ENCODE measurements at places on chromosomes 16 and 17.

DNA sequence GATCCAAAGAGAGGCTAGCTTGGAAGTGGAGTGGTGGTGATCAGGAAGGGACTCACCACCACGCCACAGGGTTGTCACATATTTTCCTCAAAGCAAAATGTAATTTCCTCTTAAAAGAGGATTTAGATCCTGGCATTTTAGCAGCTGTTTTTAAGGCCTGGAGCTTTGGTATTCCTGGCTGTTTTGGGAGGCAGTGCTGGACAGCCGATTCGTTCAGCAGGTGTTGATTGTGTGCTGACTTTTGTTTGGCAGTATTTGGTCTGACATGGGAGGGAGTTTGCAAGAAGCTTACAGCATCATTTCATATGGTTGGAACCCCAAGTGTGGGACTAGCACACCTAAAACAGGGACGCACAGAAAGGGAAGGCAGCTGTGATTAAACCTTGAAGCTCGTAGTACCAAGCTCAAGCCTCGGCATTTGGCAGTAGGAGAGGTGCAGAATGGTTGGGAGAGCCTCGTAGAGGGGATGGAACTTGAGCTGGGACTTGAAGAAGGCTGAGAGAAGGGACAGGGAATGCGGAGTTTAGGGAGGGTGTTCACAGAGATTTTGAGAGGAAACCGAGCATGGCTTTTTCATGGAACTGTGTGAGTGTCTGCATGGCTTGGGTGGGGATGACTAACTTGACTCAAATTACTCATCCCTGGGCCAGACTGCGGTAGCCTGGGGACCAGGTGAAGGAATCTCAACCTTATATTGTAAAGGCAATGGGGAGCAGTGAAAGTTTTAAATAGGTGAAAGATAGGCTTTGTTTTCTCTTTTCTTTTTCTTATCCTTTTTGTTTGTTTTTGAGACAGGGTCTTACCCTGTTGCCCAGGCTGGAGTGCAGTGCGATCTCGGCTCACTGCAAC, 52.3 kb downstream of the RPTOR start:
- peak; percentile 38 for DNase-seq

DNA sequence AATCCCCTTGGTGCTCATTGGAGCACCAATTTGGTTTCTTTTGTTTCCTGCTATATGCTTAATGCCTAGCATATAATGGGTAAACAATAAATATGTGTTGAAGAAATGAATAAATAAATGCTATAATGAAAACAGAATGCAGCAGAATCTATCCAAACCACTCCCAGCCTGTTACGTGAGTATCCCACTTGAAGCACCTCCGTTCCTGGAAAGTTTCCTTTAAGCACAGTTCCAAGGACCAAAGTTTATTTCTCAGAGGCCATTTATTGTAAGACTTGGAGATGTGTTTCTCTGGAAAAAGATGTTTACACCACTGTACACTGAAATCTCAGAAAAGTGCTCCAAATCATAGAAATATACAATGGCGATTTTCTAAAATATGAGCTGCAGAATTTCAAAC, 187.0 kb downstream of the SOX9 start:
- DNase-seq = no peak

DNA sequence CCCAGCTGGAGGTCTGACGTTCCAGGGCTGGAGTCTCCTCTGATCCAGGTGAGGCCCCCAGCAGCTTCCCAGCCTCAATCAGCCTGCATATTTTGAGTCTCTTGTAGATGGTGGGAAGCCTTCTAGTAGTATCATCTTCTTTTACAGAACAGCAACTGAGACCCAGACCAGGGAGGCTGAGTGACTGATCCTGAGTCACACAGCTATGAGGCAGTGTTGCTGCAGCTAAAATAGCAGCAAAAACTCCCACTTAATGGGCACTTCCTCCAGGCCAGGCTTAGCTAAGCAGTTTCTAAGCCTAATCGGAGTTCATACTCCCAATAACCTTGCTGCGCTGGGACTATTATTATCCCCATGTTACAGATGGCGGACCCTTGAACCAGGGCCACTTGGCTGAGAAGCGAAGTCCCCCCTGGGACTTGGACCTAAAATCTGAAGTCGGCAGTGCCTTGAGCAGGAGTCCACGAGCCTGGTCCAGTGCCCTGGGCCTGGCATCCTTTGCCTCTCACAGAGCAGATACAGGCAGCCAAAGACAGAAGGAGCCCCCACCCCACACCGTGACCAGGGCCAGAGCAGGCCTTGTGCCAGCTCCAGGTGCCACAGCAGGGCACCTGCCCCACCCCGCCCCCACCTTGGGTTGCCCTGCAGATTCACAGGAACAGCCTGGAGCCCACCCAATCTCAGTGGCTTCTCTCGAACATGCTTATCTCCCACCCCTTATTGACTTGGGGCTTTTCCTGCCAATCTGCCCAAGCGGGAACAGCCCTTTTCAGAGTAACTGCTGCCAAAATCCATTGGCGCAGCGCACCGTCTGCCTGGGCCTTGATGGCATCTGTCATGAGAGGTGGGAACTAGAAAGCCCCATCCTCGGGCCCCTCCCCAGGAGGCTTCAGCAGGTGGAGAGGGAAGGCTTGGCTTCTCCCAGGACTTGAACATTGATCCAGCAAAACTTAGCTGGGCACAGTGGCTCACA, 65.1 kb downstream of the SOCS1 start:
- peak; percentile 18 for DNase-seq

GRCh38 chr16:74868501-74868900, 93.9 kb upstream of the FA2H start:
- no peak for DNase-seq

DNA sequence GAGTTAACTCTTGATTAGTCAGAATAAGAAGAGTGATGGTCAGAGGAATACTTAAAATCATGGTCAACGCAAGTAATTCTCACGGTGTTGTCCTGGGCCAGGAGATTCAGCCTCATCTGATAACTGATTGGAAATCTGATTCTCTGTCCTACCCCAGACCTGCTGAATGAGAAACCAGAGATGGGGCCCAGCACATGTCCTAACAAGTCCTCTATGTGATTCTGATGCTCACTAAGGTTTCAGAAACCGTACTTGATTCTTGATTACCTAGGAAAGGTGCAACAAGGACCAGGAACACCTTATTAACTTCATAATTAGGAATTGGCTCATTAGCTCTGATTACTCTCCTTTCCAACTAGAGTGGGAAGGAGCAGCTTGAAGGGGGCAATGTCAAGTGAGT, 44.5 kb downstream of the ANKFY1 start:
- DNase-seq = no peak

Data from stimulated activated CD4-positive, alpha-beta T cell treated with anti-CD3 and anti-CD28 coated beads, Interleukin-4, amount 100 ng/mL, for 24 hours (primary cell).